ENCODE measurements at places on chromosomes 12 and 14. TPM values are rescaled to one million over a fixed set of nuclear protein-coding genes. Genes with fewer than 3 reads are reported as not detected.

- no peaks in the 10 kb centered on the region for H3K27me3 ChIP-seq
- H3K4me3 ChIP-seq, result no peak overlapping the region
- no peak for DNase-seq
Measured at GRCh38 chr12:54162741-54163140, 26.0 kb downstream of the SMUG1 start.

DNA sequence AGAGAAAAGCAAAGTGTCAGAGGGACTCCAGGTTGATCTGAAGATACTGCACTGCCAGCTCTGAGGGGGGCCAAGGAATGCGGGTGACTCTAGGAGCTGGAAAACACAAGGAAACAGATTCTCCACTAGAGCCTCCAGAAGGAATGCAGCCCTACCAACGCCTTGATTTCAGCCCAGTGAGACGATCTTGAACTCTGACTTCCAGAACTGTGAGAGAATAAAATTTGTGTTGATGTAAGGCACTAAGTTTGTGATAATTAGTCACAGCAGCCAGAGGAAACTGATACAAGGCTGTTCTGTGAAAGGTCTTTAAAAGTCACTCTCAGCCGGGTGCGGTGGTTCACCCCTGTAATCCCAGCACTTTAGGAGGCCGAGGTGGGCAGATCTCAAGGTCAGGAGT, 34.2 kb downstream of the CKAP4 start:
- no peaks in the 10 kb centered on the region for H3K36me3 ChIP-seq
- DNase-seq, result no peak
- H3K4me3 ChIP-seq, result no peak overlapping the region
- peaks cover 35% of the 10 kb centered on the region for H3K27me3 ChIP-seq
- no peak overlapping the region for H3K27ac ChIP-seq

Gene JPH4
- total RNA-seq, result 0.51 TPM

Gene DPF3
- 0.54 TPM for total RNA-seq

Gene PLD4
- not detected for total RNA-seq

Gene TAS2R14
- 1.0 TPM for total RNA-seq

Gene KRT6B
- not detected for total RNA-seq

DNA sequence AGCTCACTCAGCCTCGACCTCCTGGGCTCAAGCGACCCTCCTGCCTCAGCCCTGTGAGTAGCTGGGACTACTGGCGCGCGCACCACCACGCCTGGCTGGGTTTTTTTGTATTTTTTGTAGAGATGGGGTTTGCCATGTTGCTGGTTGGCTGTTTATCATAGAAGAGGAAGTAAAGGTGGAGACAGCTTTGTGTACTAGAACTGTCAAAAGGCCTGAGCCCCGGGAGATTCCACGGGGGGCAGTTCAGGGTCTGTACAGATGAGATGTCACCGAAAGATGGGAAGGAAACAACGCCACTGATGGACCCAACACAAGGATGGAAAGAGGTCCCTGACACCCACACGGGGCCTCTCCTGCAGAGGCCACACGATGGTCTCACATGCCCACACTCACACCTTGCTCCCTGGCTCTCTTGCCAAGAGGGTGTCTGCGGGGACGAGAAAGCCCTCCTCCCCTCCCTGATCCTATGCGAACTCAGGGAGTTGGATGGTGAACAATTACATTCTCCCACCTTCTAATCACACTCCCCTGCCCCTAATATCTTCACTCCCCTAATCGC, 66.6 kb downstream of the KDM2B start:
- DNase-seq, result peak; percentile 9
- H3K36me3 ChIP-seq, result peaks cover 4% of the 10 kb centered on the region
- H3K27ac ChIP-seq, result peak overlapping the region; percentile 72
- H3K27me3 ChIP-seq, result no peaks in the 10 kb centered on the region

- DNase-seq, result no peak
- H3K36me3 ChIP-seq, result peaks cover 33% of the 10 kb centered on the region
- H3K27me3 ChIP-seq, result no peaks in the 10 kb centered on the region
- peak overlapping the region; percentile 92 for H3K27ac ChIP-seq
- peaks cover 44% of the 10 kb centered on the region for H3K4me1 ChIP-seq
- H3K4me3 ChIP-seq, result peak overlapping the region; percentile 95
Measured at GRCh38 chr12:52050116-52050757, 1.0 kb upstream of the NR4A1 start.

GRCh38 chr12:131766382-131767107, 55.7 kb downstream of the SFSWAP start:
- H3K4me1 ChIP-seq, result no peaks in the 10 kb centered on the region
- no peak for DNase-seq
- H3K27ac ChIP-seq, result no peak overlapping the region
- H3K36me3 ChIP-seq, result peaks cover 44% of the 10 kb centered on the region

DNA sequence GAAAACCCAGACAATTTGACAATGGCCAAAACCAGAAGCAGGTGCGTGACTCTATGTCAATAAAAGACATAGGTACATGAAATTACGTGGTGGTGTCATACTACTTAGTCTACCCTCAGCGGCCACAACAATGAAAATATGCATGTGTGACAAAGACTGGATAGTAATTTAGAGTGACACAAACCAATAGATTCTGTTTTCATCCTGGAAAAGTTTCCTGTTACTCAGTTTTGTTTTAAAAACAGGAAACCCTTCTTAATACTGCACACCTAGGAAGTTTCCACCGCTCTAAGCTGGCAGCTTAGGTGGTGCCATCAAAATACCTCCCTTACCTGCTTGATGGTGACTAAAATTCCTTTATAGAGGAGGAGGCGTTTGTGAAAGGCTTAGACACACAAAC, 15.1 kb downstream of the POU6F1 start:
- H3K27ac ChIP-seq, result peak overlapping the region; percentile 21
- DNase-seq, result no peak
- H3K36me3 ChIP-seq, result no peaks in the 10 kb centered on the region
- H3K27me3 ChIP-seq, result no peaks in the 10 kb centered on the region
- no peak overlapping the region for H3K4me3 ChIP-seq
- peaks cover 5% of the 10 kb centered on the region for H3K4me1 ChIP-seq

Gene CLEC9A
- total RNA-seq, result not detected

GRCh38 chr12:212715-213526, 1.0 kb downstream of the SLC6A12 start:
- H3K27me3 ChIP-seq, result peaks cover 24% of the 10 kb centered on the region
- H3K4me3 ChIP-seq, result no peak overlapping the region
- peaks cover 5% of the 10 kb centered on the region for H3K4me1 ChIP-seq
- H3K36me3 ChIP-seq, result no peaks in the 10 kb centered on the region

DNA sequence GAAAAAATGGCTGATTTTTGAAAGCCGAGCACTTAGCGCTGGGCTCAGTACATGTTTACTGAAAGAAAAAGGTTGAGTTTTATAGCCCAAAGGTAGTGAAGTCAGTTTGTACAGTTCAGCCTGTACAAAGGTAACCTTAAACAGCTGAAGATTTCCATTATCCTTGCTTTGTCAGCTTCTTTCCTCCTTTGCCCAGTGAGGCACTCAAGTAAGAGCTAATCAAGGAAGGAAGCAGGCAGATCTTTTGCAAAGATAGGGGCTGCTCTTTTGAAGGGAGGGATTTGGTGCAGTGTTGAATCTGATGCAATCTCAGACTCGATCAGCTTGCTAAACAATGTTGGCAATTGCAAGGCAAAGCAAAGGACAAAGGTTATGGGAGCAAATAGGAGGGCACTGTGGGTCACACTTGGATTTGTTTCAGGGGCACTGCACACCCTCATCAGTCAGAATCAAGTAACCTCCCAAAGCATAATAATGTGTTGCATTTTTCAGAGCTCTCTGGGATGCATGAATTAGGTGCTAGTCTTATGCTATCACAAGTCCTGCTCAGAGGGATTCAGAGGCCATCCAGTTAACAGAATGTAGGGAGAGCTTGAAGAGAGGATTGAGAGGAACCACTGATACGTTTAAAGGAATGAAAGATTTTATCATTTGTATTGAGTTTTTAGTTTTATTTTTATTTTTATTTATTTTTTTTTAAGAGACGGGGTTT, 44.4 kb downstream of the ANO6 start:
- no peak overlapping the region for H3K4me3 ChIP-seq
- no peak for DNase-seq
- H3K27me3 ChIP-seq, result no peaks in the 10 kb centered on the region
- H3K36me3 ChIP-seq, result no peaks in the 10 kb centered on the region

DNA sequence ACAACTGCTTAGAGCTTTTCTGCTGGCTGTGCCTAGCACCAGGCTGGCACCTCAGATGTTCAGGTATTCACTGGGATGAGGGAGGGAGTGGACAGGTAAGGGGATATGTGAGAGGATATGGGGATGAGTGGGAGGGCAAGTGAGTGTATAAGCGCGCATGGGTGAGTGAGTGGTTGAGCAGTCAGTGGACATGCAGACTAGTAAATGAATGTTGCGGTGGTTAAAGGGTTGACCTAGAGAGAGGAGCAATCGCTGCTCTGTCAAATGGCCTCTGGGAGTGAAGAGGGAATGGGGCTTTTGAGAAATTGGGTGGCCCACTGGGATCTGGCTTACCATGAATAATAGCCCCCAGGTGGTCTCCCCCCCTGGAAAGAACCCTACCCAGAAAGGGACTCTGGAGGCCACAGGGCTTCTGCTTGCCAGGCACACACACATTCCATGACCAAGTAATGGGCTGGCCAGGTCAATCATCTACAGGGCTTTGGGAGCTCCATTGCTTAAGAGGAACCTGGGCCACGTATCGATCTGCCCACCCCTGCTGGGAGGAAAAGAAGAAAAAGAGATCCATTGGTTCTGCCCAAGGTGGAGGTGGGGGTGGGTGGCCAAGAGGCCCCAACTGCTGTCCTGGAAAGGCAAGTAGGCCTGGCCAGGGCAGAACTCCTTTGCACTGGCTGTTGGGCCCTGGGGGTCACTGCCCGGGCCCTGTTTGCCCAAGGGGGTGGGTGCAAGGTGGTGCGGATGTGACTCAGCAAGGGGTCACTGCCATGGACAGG, 30.8 kb upstream of the ZFP36L1 start:
- no peak for DNase-seq
- H3K4me1 ChIP-seq, result peaks cover 41% of the 10 kb centered on the region
- H3K4me3 ChIP-seq, result no peak overlapping the region
- H3K36me3 ChIP-seq, result no peaks in the 10 kb centered on the region

DNA sequence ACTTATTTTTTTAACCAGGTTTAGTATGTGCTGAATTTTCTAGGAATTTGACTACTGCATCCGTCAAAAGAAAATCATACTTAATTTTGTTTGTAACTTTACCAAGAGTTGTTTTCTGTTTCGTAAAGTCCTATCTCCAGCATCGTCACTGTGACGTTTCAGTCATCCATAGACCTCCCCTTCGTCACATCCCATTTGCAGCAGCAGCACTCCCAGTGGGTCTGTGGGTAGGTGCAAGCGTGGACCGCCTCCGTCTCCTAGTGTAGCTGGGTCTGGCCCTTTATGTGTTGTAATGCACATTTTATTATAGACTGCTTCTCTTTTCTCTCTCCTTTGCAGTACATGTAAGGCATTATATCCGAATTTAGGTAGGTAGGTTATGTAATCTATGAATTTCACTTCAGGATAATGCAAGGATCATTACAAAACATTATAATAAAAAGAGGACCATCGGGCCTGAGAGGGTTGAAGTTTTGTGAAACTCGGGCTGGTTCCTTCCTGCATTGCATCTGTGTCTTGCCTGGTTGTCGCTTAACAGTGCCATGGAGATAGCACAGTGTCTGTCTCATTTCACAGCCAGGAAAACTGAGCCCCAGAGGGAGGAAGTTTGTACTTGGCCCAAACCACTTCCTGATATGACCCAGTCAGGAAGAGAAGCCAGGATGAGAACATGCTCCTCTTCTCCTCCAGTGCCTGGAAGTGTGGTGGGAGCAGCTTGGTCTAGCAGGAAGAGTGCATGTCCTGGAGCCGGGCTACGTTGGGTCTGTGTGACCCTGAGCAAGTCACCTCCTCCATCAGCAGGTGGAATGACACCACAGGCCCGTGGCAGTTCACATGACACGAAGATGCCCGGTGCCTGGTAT, 41.3 kb downstream of the EVL start:
- H3K4me1 ChIP-seq, result peaks cover 87% of the 10 kb centered on the region
- no peaks in the 10 kb centered on the region for H3K27me3 ChIP-seq
- peak overlapping the region; percentile 64 for H3K4me3 ChIP-seq
- DNase-seq, result peak; percentile 84
- peak overlapping the region; percentile 96 for H3K27ac ChIP-seq
- peaks cover 84% of the 10 kb centered on the region for H3K36me3 ChIP-seq

GRCh38 chr12:61991661-61992060, 268.5 kb upstream of the USP15 start:
- DNase-seq, result no peak
- H3K27ac ChIP-seq, result no peak overlapping the region
- no peaks in the 10 kb centered on the region for H3K27me3 ChIP-seq
- H3K4me3 ChIP-seq, result no peak overlapping the region
- no peaks in the 10 kb centered on the region for H3K4me1 ChIP-seq

DNA sequence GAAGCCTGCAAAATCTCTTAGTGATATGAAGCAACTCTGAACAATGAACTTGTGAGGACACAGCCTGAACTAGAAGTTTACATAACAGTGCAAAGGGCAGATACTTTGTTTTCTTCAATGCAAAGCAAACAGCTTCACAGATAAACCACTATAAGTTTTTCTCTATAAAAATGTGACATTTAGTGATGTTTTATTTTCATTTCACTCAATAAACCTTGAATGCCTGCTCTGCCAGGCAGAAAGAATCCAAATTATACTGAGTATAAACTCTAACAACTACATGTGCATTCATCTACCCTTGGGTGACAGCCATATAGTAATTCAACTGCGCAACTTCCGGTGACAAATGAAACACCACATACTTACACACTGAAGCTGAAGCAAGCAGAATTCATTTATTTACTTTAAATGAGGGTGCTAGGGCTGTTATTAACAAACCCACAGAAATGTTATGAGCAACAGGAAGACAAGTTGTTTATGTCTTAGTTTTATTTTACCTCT, 10.3 kb downstream of the DCP1B start:
- H3K36me3 ChIP-seq, result peaks cover 37% of the 10 kb centered on the region
- peaks cover 30% of the 10 kb centered on the region for H3K4me1 ChIP-seq
- DNase-seq, result peak; percentile 10

- H3K4me1 ChIP-seq, result peaks cover 20% of the 10 kb centered on the region
- H3K4me3 ChIP-seq, result no peak overlapping the region
- no peak overlapping the region for H3K27ac ChIP-seq
- H3K27me3 ChIP-seq, result peaks cover 1% of the 10 kb centered on the region
- DNase-seq, result no peak
Measured at GRCh38 chr12:27539191-27539631, 15.2 kb downstream of the PPFIBP1 start.

- no peaks in the 10 kb centered on the region for H3K27me3 ChIP-seq
- DNase-seq, result no peak
- H3K4me1 ChIP-seq, result no peaks in the 10 kb centered on the region
- H3K27ac ChIP-seq, result no peak overlapping the region
- H3K4me3 ChIP-seq, result no peak overlapping the region
Measured at GRCh38 chr12:88122666-88123065, 19.2 kb downstream of the CEP290 start.

Gene PTPN21
- not detected for total RNA-seq

Measured in activated CD8-positive, alpha-beta T cell treated with anti-CD3 and anti-CD28 coated beads for 36 hours (primary cell).